Esophagus squamous epithelium (tissue), 5 donors: ENCODE measurements at places on chromosomes 2 and 18.

DNA sequence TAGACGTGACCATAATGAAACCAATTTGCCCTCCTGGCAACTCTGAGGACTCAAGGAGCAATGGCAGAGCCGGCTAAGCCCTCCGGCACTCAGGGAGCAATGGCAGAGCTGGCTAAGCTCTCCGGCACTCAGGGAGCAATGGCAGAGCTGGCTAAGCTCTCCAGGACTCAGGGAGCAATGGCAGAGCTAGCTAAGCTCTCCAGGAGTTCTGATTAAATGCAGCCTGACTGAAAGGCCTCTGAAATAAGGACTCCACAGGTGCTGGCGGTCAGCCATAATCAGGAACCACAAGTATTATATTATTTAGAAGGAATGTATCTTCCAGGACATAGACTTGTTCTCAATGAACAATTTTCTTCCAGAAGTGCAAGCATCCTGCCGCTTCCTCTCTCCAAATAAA is 65.2 kb downstream of the C2orf76 start:
- no peak for DNase-seq

- no peak for DNase-seq
Measured at GRCh38 chr2:54979321-54980044, 70.8 kb downstream of the RTN4 start.

GRCh38 chr2:51734115-51734514 is 702.2 kb upstream of the NRXN1 start:
- no peak for DNase-seq

GRCh38 chr18:8871489-8871888 is 166.1 kb downstream of the MTCL1 start:
- no peak for DNase-seq

GRCh38 chr2:68423966-68424650 is 43.0 kb downstream of the FBXO48 start:
- no peak for DNase-seq

DNA sequence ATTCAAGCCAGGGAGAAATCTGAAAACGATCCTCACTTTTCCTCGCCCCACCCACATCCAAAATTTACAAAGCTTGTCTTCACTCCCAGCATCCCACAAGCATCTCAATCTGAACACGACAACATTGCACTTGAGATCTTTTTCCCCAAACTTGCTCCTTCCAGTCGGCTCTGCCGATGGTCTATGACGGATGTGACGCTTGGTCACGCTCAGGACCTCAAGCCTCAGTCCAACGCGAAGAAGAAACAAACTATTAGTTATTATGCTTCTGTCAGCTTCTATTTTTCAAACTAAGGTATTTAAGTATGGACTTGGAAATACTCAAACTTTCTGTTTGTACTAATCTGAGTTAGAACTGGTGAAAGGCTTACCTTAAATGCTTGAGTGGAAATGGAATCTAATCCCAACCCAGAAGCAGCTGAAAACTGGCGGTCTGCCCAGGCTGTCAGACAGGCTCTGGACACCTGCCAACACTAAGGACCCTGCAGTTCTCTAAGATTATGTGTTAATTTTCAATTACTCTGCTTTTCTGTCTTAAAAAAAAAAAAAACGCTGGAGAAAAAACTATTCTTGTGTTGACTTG is 132.1 kb upstream of the DNMT3A start:
- DNase-seq, result no peak

GRCh38 chr2:40240070-40240469 is 211.8 kb downstream of the SLC8A1 start:
- DNase-seq, result no peak

- no peak for DNase-seq
Measured at GRCh38 chr2:165008730-165009315, 53.5 kb upstream of the SLC38A11 start.

DNA sequence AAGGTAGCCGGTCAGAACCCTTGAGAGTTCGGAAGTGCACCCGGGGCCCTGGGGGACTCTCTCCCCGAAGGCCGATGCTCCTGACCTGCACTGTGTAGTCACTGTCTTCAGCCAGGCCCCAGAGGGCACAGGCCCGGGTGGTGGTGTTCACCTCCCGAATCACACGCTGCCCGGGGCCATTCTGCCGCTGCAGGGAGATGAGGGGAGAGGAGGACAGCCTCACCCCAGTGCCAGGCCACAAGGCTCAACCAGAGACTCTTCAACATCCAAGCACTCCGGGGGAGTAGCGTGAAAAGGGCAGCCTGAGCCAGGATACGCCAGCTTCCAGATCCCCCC is 1.1 kb downstream of the FNDC4 start:
- DNase-seq, result no peak

GRCh38 chr18:68791801-68792200 is 6.1 kb upstream of the CCDC102B start:
- DNase-seq, result no peak

GRCh38 chr2:101109451-101110118 is 41.6 kb downstream of the TBC1D8 start:
- DNase-seq, result no peak

GRCh38 chr18:78074400-78075020 is 824.9 kb downstream of the GALR1 start:
- DNase-seq, result no peak

- DNase-seq, result no peak
Measured at GRCh38 chr2:155692856-155693255, 639.7 kb downstream of the NR4A2 start.

GRCh38 chr2:230129343-230129742 is 60.6 kb upstream of the SLC16A14 start:
- no peak for DNase-seq

DNA sequence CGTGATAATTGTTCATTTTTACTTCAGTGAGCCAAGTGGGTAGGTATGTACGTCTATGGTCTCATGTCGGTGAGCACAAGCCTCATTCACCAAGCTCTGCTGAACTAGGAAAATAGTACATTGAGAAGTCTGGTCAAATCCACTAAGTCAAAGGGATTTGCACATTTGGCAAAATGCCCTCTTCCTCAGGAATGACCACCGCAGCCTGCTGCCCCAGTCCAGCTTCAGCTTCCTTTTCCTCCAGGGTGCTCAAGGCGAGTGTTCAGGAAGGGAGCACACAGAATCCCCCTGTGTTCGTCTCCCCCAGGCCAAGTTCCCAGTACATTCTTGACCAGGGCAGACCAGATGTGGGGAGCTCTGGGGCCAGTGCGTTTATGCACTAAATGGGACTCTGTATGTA is 23.0 kb downstream of the TCF7L1 start:
- DNase-seq, result no peak

- DNase-seq, result no peak
Measured at GRCh38 chr18:28890791-28891190, 713.9 kb upstream of the CDH2 start.

GRCh38 chr2:150531591-150531990 is 44.1 kb upstream of the RND3 start:
- no peak for DNase-seq

DNA sequence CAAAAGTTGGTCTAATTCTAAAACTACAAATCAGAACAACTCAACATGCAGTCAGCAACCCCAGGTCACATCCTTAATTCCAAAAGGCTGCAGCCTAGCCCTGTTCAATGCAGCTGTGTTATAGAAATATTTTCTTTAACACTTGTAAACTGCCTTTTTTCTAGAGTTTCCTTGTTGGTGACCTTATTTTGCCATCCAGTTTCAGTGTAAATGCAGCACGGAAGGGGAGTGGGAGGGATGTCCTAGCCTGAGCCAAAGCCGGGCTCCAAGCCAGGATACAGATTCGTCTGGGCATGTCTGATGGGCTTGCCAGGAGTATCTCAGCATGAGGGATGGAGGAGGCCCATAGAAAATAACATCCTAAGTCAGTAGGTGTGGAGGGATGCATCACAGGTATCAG is 17.7 kb upstream of the SP3 start:
- DNase-seq, result no peak

DNA sequence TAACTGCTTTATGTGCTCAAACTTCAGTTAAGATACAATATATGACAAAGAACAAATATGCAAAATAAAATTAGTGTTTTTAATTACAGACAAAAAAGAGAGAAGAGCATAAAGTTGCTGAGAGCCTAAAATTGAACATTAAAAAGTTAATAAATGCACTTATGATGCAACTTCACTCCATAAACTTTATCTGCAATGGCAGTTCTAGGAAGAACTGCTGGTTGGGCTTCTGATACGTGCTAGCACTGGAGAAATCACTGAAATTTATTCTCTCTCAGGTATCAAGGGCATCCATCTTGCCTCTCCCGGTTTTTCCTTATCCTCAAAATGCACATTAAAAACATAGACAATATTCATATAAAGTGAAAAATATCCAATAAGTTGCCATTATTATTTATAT is 35.7 kb downstream of the MYO3B start:
- DNase-seq, result no peak

DNA sequence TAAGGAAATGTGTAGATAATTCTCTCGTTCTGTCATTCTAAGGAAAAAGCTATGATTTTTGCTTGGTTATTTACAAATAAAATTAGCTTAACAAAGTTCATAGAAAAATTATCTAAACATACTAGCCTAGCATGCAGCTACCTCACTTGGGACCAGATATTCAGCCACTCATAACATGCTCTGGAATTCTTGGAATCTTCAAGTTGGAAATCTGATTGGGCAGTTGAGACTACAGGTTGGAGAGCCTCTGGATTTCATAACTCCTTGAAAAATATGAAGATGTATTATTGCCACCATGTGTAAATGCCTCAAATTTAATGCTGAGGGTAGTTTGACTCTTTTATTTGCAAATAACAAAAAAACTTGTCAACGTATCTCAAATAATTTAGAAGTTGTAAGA is 132.2 kb upstream of the GULP1 start:
- DNase-seq, result no peak

GRCh38 chr2:14628901-14629300 is 3.6 kb upstream of the LRATD1 start:
- no peak for DNase-seq

DNA sequence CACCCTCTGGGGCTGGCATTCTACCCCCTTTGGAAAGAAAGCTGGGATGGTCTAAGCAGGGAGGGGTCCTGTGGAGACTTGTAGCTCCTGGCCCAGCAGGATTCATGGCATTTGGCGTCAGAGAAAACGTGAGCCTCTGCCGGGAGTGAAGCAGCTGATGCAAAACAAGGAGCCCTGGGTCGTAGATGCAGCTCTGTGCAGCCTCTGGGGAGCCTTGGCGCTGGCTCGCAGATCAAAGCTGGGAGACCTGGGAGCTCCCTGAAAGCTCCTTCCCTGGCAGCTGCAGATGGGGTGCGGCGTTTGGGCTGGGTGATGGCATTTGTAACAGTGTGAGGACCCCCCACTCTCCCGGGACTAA is 148.3 kb downstream of the KLHL29 start:
- no peak for DNase-seq

GRCh38 chr18:10477121-10477862 is 22.9 kb downstream of the APCDD1 start:
- no peak for DNase-seq

GRCh38 chr2:182949052-182949451 is 82.6 kb upstream of the FRZB start:
- DNase-seq, result no peak

- no peak for DNase-seq
Measured at GRCh38 chr2:112973156-112973555, 4.7 kb upstream of the IL36G start.

DNA sequence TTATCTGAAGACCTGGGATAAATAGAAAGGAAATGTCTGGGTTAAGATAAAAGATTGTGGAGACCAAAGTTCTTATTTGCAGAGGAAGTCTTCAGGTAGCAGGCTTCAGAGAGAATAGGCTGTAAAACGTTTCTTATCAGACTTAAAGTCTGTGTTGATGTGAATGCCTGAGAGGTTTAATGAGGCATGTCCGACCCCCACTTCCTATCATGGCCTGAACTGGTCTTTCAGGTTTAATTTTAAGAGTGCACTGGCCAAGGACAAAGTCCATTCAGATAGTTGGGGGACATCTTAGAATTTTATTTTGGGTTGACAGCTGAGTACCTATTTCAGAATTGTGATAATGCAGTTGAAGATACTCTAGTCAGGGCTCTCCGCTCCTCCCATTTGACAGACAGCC is 92.1 kb downstream of the ATL2 start:
- no peak for DNase-seq

- DNase-seq, result no peak
Measured at GRCh38 chr2:7243276-7243675, 326.1 kb downstream of the RNF144A start.

DNA sequence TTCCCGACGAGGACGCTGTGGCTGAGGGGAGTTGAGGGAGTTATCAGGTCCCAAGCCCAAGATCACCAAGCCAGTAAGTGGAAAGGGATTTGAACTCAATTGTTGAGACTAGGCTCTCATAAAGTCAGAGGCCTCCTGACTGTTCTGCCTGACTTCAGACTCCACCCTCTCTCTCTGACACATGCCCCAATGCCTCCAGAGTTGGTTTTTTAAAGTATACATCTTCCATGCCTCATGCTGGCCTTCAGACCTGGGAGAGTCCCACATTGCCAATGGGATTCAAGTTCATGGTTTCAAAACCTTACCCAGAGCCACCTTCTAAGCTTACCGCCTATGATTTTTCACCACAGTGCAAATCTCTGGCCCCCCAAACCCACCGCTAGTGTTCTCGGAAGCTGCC is 100.8 kb downstream of the RTN4 start:
- DNase-seq, result no peak

GRCh38 chr2:10239561-10239967 is 63.1 kb upstream of the HPCAL1 start:
- no peak for DNase-seq

- no peak for DNase-seq
Measured at GRCh38 chr18:413233-413632, 87.3 kb downstream of the COLEC12 start.

- DNase-seq, result no peak
Measured at GRCh38 chr2:200533754-200534153, 7.7 kb downstream of the SGO2 start.

DNA sequence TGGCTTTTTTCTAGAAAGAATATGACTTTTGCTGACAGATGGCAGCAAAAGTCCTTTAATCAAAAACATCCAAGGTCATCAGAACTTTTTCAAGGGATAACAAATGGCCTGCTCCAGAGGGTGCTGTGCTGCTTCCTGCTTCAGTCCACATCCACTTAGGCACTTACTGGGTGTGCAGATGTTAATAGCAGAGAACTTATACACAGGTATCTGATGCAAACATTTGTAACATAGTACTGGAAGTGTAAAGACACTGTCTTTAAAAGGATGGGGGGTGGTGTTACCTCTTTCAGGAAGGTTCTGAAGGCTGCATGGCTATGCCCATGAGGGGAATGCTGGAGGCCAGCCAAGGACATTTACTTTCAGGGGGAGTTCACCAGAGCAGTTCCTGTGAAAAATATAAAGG is 5.5 kb downstream of the HOXD8 start:
- DNase-seq, result no peak

- no peak for DNase-seq
Measured at GRCh38 chr2:236802862-236803261, 233.2 kb downstream of the ACKR3 start.

GRCh38 chr18:47826157-47827074 is 104.0 kb downstream of the SMAD2 start:
- no peak for DNase-seq

GRCh38 chr18:395456-396250 is 104.8 kb downstream of the COLEC12 start:
- DNase-seq, result no peak

DNA sequence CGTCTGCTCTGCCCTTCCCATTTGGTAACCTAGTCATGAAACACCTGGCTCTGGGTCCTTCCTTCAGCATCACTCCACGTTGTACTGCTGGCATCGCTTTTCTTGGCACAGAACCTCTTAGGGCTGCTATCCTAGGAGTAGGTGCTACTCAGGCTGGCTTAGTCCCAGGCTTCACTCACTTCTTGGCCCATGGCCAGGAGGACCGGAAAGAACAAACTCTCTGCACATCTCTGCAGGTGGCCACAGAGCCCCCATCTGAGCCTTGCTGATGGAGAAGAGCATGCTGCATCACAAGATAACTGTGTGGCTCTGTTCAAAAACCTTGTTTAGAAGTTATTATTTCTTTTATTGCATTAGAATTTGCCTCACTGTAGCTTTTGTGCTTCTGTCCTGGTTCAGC is 447.2 kb upstream of the TNP1 start:
- DNase-seq, result no peak
